ENCODE measurements at places on chromosomes 7 and 10.

DNA sequence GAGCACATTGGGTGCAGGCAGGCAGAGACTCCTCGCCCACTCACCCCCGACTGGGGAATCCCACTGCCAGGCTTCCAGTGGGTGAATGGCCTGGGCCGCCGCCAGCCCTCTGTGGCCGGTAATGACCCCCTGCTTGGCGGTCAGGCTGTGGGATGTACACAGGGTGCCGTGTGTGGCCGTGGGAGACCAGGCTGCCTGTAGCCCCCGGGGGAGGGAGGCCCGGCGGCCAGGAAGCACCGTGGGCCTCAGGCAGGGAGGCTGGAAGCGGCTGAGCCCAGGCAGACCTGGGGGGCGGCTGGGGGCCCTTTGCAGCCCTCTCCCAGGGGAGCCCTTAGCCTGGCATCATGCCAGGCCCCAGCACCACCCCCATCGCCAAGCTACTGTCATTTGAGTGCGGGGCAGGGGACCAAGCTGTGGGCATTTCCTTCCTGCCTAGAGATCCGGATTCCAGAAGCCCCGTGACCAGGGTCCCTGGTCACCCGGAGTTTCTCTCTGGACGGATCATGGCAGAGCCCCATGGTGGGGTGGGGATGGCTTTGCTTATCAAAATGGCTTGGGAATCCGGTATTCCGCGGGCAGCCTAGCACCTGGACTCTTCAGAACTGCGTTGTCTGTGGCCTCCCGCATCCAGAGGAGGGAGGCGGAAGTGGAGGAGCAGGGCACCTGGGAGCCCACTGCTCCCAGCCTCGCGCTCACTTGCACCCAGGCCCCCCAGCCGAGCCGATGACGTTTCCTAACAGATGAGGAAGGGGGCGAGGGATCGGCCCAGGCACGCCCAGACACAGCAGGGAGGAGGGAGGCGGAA lies 1.1 kb downstream of the TTYH3 start:
- no peak for DNase-seq

GRCh38 chr10:75720157-75720556 lies 288.7 kb downstream of the LRMDA start:
- no peak for DNase-seq

DNA sequence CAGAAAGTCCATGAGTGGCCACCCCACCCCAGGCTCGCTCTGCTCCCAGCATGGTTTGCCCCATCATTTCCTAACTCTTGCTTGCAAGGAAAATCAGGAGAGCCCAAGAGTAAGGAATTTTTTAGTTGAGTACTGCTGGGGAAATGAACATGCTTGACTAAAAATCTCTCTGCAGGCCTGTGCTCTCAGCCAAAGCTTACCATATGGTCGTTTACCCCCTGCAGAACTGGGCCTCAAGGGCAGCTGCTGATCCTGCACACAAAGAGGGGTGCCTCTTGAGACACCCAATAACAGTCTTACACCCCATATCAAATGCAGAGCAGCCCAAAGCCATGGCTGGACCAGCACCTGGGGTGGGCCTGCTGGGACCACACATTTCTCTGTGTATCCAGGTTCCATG lies 183.2 kb downstream of the CXCL12 start:
- DNase-seq, result no peak

DNA sequence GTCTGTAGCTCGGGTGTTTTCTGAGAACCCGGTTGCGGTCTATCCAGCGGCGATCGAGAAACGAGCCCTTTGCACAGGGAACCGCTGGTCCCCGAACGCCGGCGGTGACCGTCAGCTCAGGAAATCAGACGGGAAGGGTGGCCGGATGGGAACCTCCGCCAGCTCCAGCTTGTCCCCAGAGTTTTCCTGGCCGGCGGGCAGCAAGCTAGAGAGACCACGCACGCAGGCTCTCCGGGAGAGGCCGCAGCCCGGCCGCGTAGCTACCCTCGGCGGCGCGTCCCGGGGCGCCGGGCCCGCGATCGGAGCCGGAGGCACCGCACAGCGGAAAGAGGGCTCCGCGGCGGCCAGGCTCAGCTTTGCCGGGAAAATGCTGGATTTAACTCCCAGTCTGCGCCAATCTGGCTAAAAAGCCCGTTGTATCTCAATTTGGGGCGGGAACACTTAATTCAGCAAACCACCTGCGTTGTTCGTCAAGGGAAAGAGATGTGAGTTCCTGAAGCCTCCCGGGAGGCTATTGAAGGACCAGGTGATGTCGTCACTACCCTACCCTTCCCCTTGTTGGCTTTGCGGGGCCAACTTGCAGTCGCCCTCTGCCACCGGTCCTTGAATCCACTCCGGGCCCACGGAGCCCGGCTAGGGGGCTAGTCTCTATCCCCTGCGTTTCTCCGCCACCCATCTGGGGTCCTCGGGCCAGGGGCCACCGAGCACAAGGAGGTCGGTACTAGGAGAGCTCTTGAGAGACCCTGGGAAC lies 859 bp upstream of the CH25H start:
- no peak for DNase-seq

- DNase-seq, result no peak
Observed at GRCh38 chr7:131074585-131074984, 253.1 kb upstream of the MKLN1 start.

DNA sequence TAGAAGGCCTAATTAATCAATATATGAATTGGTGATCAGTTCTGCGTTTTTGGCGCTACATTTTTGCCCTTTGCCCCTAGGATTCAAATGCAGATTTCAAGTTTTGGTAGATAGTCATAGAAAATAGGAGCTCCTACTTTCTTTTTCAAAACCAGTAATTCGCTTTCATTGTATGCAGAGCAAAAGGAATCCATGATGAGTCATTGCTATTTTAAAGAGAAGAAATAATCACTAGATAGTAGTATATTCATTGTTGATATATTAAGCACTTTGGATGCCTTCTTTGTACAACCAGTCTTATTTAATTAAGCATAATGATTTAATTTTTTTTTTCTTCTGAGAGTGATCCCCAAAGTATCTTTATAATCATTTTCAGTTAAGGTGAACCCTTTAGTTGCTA lies 50.3 kb downstream of the CSTF2T start:
- DNase-seq, result no peak

DNA sequence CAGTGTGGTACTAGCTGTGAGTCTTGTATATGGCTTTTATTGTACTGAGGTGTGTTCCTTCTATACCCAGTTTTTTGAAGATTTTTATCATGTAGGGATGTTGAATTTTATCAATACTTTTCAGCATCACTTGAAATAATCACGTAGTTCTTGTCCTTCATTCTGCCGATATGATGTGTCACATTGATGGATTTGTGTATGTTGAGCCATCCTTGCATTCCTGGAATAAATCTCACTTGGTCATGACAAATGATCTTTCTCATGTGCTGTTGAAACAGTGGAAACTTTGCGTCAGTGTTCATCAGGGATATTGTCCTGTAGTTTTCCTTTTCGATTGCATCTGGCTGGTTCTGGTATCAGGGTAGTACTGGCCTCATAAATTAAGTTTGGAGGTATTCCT lies 7.1 kb upstream of the PRKAR1B start:
- DNase-seq, result no peak

- DNase-seq, result no peak
Observed at GRCh38 chr10:10831085-10831484, 186.6 kb upstream of the CELF2 start.

DNA sequence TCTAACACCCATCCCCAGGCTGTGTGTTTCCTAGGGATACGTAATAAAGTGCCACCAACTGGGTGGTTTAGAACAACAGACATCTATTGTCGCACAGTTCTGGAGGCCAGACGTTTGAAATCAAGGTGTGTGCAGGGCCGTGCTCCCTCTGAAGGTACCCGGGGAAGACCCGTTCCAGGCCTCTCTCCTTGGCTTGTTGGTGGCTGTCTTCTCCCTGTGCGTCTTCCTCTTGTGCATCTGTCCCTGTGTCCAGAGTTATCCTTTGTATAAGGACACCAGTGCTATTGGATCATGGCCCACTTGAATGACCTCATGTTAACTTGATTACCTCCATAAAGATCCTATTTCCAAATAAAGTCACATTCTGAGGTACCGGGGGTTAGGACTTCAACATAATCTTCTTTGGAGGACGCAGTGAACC lies 15.6 kb downstream of the GRK5 start:
- no peak for DNase-seq

GRCh38 chr10:43130770-43131171 lies 7.5 kb upstream of the CSGALNACT2 start:
- no peak for DNase-seq

DNA sequence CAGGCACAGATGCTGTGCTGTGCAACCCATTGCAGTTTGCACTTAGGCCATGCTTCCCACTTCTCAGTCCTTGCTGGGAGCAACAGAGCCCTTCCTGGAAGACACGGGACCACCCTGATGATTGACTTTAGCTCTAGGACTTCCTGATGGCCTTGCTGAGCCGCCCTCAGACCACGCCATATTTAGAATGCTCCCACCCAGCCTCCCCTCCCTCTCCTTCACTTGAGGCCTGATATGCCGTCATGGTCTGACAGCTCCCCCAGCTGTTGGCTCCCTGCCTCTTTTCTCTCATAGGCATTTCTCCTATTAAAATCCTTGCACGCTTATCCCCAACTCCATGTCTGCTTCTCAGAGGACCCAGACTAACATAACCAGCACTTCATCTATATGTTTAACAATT lies 29.4 kb upstream of the GATAD1 start:
- no peak for DNase-seq

GRCh38 chr7:46421441-46422230 lies 500.6 kb upstream of the IGFBP3 start:
- no peak for DNase-seq

- no peak for DNase-seq
Observed at GRCh38 chr7:134297489-134297888, 19.2 kb downstream of the SLC35B4 start.

DNA sequence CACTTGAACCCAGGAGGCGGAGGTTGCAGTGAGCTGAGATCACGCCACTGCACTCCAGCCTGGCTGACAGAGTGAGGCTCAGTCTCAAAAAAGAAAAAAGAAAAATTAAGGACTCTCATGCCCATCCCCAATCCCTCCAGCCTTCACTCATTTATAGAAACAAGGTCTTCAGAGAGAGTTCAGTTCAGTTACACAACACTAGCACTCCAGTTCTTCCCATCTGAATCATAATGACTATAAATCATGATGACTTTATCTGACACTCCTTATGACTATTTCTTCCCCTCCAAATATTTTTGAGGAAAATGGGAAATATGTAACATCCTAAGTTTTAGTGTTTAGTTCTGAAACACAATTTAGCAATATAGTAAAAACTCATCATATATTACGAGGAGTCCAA lies 107.4 kb upstream of the LSM8 start:
- DNase-seq, result no peak

DNA sequence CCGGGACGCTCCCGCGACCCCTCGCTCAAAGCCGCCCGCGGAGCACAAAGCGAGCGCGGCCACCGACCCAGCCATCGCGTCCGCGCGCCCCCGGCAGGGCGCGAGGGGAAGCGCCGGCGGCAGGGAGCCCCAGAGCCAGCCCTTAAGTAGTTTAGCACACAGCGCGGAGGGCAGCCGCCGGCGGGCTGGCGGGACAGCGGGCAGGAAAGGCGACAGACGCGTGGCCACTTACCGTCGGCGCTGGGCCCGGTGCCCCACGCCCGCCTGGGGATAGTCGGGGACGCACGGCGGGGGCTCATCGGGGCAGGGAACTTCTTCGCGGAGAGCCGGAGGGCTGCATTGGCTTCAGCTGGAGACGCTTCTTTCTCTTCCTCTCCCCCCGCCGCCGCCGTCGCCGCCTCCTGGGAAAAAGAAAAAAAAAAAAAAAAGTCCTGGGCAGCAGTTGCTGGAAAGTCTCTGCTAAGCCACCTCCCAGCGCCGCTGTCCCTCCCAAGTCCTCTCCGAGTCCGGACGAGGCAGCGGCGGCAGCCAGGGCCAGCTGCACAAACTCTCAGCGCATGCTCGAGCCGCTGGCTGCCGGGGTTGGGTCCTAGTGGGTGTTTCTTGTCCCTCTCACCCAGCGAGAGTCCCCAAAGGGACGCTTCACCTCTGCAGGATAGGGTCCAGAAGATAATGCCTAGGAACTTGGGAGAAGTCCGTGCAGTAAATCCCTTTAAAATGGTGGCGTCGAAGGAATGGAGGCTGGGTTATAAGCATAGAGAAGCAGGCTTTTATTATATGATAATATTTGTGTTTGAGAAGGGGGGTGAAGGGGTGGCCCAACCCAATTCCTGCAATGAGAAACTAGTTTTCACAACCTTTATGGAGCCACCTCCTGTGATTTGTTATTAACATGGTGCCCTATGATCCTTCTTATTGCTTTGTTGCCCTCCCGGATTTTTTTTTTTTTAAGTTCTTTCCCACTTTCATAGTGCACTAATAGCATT lies at the start of gene TSPAN12:
Gene TSPAN12 (minus strand): TSS at position 557 of the 986 bp plus-strand sequence. CDS start 1,381 bp downstream, outside the sequence.
- DNase-seq, result peak; percentile 60

DNA sequence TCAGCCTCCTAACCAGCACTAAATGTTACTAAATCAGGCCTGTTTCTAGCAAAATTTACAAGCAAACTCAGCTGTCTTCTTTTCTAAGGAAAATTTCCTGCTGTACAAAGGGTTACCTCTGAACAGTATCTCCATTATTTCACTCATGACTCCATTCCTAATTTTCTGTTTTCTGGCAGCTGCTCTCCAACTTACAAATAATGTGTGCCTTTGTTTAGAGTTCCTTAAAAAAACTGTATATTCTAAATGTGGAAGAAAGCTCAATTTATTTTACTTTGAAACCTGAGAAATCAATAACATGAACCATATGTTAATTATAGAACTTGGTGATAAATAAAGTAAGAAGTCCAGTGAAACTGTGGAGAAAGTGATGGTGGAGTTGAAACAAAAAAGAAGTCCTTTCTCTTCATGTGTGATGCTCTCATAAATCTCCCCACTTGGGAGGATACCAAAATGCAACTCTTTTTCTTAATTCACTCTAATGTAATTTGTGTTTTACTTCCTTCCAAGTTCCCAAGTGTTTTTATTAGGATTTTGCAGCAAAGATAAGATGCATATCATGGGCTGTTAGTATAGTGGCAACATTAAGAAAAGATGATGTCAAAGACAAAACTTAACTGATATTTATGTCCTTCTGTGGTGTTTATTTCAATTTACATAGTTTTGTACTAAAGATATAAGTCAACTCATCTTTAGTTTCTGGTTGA lies 74.8 kb downstream of the CDK6 start:
- DNase-seq, result no peak

- DNase-seq, result no peak
Observed at GRCh38 chr10:30600005-30600404, 29.5 kb downstream of the LYZL2 start.
